ENCODE measurements at places on chromosomes 4 and X.

- no peak for DNase-seq
Measured at GRCh38 chr4:138311771-138312535, 69.8 kb upstream of the SLC7A11 start.

DNA sequence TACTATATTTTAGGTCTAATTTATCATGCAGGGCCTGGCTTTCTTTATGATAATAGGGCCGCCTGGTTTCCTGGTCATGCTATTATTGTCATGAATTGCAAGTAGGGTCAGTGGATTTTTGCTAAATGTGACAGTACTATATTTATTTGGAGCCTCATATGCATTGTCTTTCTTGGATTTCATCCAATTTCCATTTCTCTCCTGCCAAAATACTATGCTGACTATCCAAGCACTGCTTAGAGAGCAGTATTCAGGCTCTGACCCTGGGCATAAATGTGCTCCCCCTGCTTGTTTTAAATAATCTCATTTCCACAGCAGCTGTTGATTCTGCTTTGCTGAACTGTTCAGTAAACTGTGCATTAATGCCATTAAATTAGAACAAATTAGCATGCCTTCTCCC lies 269.3 kb downstream of the GPM6A start:
- no peak for DNase-seq

GRCh38 chrX:63330681-63331080 lies 20.5 kb downstream of the SPIN4 start:
- DNase-seq, result no peak

DNA sequence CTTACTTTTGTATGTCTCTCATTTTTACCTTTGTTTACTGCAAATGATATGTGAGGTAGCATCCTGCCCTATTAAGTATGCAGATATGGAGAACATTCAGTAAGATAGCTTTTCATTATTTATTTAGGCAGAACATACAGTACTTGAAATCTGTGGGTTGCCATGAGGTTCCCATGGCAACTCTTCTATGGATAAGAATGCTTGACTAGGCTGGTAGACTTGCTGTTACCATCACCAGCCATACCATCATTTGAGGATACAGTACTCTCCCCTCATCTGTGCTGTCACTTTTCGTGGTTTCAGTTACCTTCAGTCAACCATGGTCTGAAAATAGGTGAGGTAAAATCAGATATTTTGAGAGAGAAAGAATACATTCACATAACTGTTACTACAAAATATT lies 56.7 kb downstream of the NAF1 start:
- DNase-seq, result no peak

DNA sequence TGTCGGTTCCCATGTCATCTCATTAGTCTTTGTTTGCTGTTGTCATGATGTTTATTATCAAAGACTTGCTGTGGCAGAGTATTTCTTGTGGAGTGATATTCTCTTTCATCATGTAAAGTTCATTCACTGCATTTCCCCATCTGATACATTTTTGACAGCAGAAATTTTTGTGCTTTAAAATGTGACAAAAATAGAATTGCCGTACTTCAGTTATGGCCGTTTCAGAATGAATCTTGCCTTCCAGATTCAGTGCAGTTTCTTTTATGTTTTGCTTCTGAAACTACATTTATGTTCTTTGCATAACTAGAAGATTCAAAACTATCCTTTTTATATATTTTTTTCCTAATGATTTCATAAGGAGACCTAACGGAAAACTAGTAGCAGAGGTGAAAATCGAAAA lies 10.0 kb downstream of the CSTF2 start:
- DNase-seq, result no peak

- DNase-seq, result no peak
Measured at GRCh38 chr4:40992472-40993295, 221.7 kb downstream of the APBB2 start.

DNA sequence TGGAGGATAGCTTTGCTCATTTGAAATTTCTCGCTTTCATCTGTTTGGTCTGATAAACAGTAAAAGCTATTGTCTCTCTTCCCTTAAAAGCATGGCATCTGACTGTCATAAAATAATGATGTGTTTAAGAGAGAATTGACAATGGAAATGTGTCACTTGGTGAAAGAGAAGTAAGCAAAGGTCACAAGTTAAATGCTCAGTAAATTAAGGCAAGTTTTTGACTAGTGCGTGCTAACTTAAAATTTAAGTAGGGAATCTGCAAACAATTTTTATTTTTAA lies 161.6 kb upstream of the ANKRD50 start:
- DNase-seq, result no peak

DNA sequence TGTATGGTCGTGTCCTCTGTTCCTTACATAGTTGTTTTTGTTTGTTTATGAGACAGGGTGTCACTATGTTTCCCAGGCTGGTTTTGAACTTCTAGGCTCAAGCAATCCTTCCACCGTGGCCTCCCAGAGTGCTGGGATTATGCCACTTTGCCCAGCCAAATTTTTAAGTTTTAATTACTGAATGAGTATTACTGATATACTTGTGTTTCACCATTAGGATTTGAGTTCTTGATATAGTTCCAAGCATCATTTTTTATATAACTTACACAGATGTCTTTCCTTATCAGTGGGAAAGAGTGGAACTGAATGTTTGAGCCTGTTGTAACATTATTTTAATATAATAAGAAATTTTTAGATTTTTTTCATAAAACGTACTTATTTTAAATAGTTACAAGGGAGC lies 20.4 kb downstream of the TMEM165 start:
- DNase-seq, result no peak

- DNase-seq, result no peak
Measured at GRCh38 chr4:5992171-5992827, 25.9 kb downstream of the C4orf50 start.

DNA sequence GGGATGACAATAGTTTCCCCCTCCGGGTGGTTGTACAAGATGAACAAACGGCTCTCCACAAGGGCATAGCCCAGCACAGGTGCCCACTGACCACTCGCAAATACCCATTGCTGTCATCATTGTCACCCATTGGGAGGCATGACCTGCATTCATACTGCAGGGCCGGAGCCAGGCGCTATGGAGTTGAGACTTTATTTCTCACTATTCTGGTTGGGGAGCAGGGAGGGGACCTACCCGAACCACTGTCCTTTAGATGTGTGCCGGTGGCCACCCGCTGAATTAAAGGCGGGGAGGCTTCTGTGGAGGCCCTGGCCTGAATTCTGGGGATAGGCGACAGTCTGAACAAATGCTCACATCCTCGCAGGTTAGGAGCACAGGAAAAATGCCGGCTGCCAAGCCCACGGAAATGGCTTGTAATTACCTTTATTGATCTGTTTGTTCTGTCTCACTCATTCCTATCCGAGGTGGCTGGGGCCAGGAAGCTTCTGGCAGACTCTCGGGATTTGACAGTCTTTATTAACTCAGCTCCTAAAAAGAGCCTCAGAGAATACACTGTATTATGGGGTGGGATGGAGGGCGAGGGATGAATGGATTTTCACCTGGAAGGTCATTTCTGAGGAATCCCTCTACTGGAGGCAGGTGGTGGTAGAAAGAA lies 125.1 kb upstream of the PSAPL1 start:
- DNase-seq, result no peak

DNA sequence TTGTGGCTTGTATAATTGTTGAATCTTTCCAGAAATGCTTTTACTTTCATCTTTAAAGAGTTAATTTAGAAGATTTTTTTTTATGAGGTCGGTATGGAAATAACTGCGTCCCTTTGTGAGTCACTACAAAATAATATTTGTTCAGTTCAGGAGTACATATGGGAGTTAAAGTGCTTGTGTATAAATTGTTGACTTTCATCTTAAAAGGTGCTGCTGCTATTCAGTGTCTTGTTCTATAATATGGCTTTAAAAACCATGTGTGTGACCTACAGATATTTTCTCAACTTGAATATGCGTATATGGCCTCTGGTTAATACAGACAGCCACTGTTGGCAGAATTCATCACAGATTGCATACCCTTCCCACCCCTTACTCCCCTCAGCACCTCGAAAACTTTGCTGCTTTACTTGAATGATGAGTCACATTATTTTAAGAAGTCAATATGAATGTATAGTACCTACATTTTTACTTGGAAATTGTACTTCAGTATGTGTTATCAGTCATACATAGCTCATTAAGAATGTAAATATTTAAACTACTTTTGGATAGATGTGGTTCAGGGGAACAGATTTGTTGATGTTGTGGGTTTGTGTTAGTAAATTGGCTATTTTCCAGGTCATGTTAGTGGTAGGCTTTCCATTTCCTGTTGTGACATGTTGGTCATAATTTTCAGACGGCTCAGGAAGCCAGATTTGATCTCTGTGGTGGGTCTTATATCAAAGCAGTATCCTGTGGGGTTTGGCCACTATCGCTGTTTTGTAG lies 1.5 kb downstream of the CLCN3 start:
- DNase-seq, result no peak

DNA sequence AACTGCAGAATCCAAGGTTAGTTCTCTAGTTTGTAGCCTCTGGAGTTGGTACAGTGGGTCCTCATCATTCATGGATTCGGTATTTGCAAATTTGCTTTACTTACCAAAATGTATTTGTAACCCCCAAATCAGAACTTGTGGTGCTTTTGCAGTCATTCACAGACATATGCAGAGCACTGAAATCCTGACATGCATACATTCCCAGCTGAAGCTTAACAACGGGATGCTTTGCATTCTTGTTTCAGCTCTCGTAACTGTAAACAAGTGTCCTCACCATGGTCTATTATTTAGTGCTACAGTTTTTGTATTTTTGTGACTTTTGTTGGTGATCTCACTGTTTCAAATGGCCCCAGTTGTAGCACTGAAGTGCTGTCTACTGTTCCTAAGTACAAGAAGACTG lies 16.1 kb downstream of the BEND4 start:
- DNase-seq, result no peak

DNA sequence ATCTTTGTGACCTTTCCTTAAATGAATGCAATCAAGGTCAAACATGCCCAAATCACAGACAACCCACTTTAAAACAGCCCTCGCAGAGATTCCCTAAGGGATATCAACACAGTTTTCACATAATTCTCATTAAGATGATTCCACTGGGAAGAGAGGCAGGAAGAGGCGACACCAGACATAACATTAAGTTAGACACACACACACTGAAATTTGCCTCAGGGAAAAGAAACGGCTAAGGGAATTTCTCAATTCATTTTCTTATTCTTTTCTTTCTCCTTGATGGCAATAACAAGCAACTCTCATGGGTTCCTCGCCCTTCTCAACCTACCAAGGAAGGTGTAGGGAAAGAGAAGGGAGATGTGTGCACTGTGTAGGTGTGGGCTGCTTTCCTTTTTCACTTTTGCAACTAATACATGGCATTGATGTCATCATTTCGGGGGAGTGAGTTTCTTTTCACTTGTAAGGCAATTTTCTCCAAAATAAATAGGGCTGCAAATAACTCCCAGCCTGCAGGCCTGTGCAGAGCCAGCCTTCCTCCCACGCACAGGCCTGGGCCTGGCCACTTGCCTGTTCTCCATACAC lies 41.4 kb downstream of the SOD3 start:
- no peak for DNase-seq

DNA sequence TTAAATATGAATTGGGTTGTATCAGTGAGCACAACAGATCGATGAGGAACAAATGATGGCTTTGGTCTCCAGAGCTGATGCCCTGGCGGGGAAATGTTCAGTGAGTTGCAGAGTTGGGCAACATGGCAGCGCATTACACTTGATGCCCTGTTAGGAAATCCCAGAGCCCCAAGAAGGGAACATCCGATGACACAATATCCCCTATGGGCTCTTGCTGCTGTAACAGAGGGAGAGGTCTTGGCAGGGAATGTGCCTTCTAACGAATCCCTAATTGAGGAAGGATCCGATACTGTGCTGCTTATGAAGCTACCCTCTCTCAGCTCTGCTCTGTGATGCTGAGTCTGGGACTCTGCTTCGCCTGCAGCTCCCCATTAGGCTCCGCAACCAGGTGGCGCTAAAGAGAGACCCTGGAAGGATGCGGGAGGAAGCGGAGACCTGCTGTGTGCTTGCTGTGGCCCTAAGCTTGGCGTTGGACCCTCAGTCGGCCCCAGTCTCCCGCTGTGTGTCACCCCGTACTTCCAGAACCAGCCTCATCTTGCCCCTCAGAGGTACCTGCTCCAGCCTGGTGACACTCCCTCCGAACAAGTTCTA lies 38.9 kb downstream of the PDHA1 start:
- no peak for DNase-seq

DNA sequence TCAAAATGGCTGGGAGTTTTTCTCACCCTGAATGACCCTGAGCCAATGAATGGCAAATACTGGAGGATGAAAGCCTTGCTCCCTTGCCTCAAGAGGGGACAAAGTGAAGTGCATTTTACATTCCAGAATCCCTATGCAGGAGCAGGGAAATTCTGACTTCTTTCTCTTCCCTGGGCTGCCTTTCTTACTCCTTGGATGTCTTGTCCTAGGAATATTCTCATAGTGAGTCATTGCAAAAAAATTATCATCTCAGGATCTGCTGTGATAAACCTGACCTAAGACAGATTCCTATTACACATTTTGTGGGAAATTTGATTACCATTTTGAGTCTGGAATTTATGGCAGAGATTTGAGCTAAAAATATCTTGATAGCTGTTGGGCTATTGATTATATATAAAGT lies 199.9 kb downstream of the TMA16 start:
- DNase-seq, result no peak

DNA sequence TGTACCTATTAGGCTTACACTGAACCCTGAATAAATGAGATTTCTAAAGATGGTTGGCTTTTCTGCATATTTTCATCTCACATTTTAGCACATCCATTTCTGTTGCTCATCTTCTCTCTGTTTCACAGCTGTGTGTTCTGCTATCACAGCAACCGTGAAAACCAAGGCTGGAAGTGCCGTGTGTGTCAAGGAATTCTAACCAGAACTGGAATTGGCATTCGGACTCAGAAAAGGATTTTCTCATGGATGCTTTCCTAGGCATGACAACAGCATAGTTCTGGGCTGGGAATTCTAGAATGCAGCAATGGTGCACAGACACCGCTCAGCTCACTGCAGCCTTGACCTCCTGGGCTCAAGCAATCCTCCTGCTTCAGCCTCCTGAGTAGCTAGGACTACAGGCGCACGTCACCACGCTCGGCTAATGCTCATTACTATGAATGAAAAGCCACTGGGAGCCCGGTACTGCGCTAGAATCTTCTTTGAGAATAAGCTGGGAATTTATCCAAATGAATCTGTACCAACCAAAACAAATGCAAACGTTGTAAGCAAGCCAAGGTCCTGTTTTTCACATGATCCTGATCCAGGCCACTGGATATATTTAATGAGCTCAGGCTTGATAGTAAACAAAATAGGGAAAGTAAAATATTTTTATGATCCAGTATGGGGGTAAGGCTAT lies 105.2 kb downstream of the RBM47 start:
- DNase-seq, result peak; percentile 14

GRCh38 chrX:16654093-16654492 lies 4.1 kb downstream of the S100G start:
- no peak for DNase-seq

DNA sequence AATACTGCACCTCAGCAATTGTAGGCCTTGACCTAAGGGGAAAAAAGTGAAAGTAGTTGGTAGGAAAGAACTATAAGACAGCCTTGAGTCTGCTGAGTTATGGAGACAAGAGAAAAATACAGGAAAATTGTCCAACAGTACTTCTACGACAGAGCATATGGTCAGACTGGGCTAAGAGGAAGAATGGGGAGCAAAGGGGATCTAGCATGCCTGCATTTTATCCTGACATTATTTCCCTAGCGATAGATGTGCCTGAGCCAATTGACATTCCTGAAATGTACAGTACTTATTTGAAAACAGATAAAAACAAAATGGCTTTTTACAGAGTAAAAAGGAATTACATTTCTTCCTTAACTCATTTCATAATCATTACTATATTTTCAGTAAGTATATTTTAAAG lies 22.2 kb downstream of the GUCY1A1 start:
- no peak for DNase-seq

GRCh38 chr4:86994686-86995085 lies 59.9 kb downstream of the AFF1 start:
- no peak for DNase-seq

GRCh38 chrX:131729295-131729694 lies 185.4 kb downstream of the OR13H1 start:
- no peak for DNase-seq

Data from frontal cortex (tissue), 4 donors.